ENCODE measurements at places on chromosomes 11 and 22. TPM values are rescaled to one million over a fixed set of nuclear protein-coding genes. Genes with fewer than 3 reads are reported as not detected.

Gene TSPAN32
- not detected for total RNA-seq

Gene C22orf31
- total RNA-seq: not detected

Gene MS4A4A
- not detected for total RNA-seq

Gene APLNR
- not detected for total RNA-seq

Gene MMP3
- 0.48 TPM for total RNA-seq

Gene DDIAS
- total RNA-seq: 17.9 TPM

Data from A549 treated with Mapracorat at 1 μM for 4 hours (cell line).